NT2/D1 (cell line): ENCODE measurements at places on chromosomes 3 and 15.

GRCh38 chr3:126746395-126747177 is 42.5 kb downstream of the CHCHD6 start:
- DNase-seq: no peak

DNA sequence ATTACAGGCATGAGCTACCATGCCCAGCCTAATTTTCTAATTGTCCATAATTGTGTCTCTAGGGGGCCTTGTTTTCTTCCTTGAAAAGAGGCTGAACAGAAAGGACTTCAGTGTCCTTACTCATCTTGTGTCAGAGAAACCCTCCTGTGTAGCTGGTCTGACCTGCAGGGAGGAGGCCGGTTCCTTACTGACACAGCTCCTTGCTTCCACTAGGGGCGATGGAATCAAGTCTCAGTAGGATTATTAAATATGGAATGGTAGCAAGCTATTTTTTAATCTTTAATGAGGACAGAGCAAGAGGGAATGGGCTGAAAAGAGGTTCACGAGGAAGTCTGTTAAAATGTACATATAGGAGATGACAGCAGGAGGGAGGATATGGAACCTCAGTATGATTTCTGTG is 8.6 kb downstream of the LPCAT4 start:
- DNase-seq: no peak

DNA sequence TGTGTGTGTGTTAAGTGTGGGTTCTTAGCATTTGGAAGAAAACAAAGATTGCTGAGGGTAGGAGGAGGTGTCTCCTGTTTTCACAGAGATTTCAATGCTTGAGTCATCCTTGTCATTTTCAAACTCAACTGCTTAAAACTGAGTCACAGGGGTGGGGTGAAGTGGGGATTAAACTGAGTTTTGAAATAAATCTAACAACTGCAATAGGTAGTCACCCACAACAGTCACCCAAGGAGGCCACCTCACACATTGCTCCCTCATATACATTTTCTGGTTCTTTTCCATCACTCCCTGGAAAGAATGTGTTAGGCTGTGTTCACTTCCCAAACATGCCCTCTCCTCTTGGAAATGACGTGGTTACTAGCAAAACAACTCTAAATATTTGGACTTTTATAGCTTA is 187.7 kb upstream of the CMC1 start:
- DNase-seq: no peak

DNA sequence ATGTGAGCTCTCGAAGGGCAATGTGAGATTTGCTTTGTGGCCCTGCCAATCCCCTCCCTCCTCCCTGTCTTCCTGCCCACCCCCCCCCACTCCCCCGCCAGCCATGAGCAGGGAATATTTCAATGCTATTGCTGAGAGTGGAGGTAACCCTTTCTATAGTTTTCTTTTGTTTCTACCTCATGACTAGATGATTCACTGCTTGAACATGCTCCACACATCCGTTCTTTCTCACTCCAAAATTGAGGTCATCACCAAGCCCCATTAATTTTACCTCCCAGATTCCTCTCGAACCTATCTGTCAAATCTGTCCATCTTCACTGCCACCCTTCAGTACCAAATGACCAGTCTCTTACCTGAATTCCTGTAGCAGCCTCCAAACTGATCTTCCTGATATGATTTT is 12.2 kb downstream of the ZNF774 start:
- no peak for DNase-seq

- DNase-seq: no peak
These were observed 324.0 kb downstream of the TBL1XR1 start for GRCh38 chr3:176873261-176873660.

GRCh38 chr3:172287937-172288477 is 160.2 kb downstream of the GHSR start:
- DNase-seq: no peak

DNA sequence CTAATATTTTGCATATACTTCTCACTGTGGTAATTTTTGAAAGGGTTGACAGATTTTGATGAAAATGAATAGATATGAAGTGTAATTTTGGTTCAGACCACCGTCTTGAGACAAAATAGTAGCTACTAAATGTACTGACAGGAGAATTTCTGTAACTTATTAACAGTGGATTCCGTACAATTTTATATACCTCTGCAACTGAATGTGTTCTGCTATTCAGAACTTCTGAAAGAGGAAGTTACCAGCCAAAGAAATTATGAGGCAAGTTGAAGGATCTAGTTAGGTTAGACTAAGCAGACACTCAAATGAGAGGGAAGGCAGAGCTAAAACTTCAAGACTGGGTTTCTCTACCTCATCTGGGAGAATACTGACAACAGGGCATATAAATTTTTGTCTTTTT is 29.4 kb downstream of the GAP43 start:
- no peak for DNase-seq

DNA sequence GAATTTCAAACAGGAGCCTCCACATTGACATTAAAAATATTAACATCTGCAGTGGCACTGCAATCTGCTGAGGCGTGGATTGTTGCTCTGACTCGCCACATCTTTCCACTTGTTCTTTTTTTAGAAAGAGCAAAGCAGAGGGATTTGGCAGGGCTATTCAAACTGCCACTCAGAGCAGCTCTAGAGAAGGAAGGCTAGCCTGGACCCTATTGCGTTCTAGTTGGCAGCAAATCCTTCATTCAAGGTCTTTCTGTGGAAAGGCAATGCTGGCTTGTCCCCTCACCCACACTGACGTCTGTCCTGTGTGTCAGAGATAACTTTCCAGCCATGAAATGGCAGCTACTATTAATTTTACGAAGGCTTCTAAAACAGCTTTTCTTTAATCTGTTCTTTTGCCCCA is 483.2 kb upstream of the SGO1 start:
- DNase-seq: no peak

GRCh38 chr3:39141171-39141995 is 12.0 kb downstream of the CSRNP1 start:
- DNase-seq: no peak

DNA sequence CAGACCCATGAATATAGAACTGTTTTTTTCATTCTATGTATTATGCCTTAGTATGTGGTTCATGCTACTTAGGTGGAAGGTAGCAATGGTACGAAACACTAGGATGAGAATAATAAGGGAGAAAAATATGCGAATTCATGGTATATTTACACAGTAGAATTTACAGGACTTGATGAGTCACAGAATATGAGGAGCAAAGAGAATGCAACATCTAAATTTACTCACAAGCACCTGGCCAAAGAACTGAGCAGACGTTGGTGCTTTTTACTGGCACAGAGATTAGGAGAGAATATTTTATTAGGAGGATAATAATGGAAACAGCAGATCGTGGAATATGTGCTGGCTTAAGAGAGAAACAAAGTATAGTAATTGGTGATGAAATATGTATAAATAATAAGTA is 785.4 kb upstream of the ROBO1 start:
- DNase-seq: no peak

DNA sequence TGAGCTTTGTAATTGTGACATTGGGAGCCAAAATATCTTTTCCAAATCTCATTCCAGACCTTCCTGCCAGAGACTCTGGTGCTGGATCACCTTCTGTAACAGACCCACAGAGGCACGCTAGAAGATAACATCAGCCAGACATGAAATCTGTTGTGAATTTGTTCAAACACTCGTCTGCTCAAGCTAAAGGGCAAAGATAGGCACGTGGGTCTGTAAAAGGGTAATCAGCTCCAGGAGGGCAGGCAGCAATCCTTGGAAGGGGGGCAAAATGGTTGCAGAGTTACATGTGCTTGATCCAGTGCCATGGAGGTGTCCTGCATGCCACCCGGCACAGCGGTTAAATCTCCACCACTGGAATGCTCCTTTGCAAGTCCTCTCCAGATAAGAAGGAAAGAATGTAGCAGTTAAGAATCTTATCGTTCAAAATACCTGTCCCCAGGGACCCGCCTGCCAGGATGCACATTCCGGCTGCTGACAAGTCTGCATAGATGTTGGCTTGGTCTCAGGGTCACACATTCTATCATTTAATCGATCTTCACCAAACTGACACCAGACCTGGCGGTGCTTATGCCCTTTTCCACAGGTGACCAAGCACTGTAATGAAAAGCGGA is 74.8 kb downstream of the ADAMTS9 start:
- no peak for DNase-seq

DNA sequence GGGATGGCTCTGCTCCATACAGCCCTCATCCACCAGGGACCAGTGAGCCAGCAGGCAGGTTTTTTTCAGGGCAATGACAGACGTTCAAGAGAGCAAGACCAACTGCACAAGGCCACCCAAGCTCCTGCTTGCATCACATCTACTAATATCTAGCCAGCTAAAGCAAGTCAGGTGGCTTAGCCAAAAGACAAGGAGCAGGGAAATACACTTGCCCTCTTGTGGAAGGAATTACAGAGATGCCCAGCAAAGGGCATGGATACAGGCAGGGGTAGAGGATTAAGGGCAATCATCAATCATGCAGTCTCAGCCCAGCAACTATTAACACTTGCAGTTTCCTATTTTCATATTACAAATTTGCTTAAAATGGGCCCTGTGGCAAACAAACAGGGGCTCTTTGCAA is 81.5 kb upstream of the NTRK3 start:
- no peak for DNase-seq
